ENCODE measurements at places on chromosomes 16 and 17.

DNA sequence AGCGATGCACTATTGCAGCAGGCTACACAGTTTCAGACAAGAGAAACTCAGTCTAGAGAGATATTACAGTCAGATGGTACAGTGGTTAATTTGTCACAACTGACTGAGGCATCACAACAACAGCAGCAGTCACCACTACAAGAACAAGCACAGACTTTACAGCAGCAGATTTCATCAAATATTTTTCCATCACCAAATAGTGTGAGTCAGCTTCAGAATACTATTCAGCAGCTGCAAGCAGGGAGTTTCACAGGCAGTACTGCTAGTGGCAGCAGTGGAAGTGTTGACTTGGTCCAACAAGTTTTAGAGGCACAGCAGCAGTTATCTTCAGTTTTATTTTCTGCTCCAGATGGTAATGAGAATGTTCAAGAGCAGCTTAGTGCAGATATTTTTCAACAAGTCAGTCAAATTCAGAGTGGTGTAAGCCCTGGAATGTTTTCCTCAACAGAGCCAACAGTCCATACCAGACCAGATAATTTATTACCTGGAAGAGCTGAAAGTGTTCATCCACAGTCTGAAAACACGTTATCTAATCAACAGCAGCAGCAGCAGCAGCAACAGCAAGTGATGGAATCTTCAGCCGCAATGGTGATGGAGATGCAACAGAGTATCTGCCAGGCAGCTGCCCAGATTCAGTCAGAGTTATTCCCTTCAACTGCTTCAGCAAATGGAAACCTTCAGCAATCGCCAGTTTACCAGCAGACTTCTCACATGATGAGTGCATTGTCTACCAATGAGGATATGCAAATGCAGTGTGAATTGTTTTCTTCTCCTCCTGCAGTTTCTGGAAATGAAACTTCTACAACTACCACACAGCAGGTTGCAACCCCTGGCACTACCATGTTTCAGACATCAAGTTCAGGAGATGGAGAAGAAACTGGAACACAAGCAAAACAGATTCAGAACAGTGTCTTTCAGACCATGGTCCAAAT lies 34.1 kb downstream of the NQO1 start:
- DNase-seq = no peak

- DNase-seq = no peak
Observed at GRCh38 chr17:38511150-38512108, 83.2 kb downstream of the ARHGAP23 start.

- DNase-seq = no peak
Observed at GRCh38 chr16:4142268-4142667, 26.0 kb upstream of the ADCY9 start.

DNA sequence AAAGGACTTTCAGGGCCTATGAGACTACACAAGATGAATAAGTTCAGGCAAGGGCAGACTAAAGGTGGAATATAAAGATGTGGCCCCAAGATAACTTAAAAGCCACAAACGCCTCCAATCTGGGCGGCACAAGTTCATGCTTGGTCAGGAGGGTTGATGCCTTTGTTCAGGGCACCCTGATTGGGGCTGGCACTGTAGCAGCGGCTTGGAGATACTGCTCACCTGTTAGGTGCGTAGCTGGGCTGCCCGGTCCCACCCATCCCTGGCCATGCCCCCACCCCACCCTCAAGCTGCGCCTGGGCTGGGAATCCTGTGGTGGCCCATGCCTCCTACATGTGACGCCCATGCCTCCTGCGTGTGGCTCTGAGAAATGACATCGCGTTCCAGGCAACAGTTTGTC lies 12.5 kb upstream of the SLC13A2 start:
- DNase-seq = no peak

DNA sequence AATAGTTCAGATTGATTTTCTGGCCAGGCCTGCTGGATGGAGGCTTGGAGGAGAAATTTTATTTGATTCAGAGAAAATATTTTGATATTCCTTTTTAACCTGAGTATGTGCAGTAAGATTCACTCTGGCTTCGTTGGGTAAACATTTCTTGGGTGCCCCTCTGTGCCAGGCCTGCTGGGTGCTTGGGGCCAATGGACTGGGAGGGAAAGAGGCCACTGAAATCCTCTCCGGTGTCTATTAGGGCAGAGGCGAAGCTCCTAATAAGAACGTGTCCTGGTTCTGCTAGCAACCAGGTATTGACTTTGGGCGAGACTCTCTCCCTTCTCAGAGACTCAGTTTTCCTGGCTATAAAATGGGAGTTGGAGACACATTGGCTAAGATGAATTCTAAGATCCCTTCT lies 122.5 kb downstream of the CYLD start:
- no peak for DNase-seq

DNA sequence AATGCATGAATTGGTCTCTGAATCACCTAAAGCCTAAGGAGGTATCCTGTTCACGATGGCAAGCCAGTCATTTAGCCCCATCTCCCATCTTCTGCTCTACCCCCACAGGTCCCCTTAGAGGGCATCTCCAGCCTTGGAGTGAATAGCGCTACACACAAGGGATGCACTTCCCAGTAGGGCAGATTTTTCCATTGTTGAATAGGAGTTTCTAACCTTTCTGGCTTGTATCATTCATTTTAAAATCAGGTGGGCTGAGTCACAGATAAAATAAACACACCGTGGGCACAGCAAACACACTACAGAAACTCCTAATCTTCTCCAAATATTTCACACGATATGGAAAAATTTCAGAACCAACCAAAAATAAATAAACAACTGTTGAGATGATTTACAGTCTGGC lies 201.2 kb upstream of the NOG start:
- no peak for DNase-seq

GRCh38 chr16:79528338-79528737 lies 72.2 kb downstream of the MAF start:
- DNase-seq = no peak

DNA sequence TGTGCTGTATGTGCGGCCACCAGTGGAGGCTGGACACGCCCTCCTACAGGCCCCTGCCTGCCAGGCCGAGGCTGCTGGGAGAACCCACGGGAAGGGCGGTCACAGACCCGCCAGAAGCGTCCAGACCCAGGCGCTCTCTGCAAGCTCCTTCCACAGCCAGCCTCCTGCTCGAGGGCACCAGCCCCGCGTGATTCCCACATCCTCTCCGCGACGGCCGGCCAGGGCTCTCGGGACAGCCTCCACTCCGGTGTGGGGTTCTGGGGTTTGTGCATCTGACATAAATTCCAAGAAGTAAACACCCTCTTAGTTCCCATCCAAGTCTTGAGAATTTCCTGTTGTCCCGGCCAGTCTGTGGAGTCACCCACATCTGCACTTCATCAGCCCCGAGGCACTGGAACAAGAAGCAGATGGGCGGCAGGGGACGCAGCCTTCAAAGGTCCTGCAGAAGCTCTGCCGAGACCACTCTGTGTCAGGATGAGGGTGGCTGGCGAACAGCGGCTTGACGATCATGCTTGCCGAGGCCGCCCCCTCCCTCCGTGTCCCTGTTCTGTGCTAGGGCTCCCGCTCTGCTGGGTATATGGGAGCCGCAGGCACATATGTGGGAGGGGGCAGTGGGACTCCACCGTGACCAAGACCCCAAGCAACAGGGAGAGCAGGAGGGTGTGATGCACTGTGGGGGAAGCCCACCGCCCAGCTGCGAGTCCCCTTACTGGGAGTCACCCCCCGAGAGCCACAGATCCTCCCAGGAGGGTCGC lies 2.4 kb upstream of the TMEM204 start:
- no peak for DNase-seq
